ENCODE measurements at places on chromosomes 16 and 17. TPM values are rescaled to one million over a fixed set of nuclear protein-coding genes. Genes with fewer than 3 reads are reported as not detected.

DNA sequence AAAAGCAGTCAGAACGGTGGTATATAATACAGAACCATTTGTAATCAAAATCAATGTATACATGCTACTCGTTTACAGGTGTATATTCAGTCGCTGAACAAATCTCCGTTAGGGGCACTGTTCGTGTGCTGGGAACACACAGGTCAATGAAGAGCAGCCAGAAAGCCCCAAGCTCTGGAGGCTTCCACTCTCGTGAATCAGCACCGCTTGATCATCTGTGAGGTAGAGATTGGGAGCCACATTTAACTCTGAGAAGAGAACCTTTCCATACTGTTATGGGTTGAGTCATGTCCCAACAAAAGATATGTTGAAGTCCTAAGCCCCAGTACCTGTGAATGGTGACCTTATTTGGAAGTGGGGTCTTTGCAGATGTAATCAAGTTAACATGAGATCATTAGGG lies 5.4 kb upstream of the CYTH1 start:
- DNase-seq: no peak

- DNase-seq: no peak
These were observed 33.6 kb downstream of the MEOX1 start for GRCh38 chr17:43628089-43628650.

CLEC3A gene
- polyA plus RNA-seq: not detected

KRTAP17-1 gene
- polyA plus RNA-seq: not detected

DYNLRB2 gene
- polyA plus RNA-seq: 6.9 TPM

CLEC10A gene
- polyA plus RNA-seq: 2.0 TPM

BCAR1 gene
- 36.2 TPM for polyA plus RNA-seq
